ENCODE measurements at places on chromosomes 2 and 18. TPM values are rescaled to one million over a fixed set of nuclear protein-coding genes. Genes with fewer than 3 reads are reported as not detected.

METTL21A gene
- 10.9 TPM for total RNA-seq

DNA sequence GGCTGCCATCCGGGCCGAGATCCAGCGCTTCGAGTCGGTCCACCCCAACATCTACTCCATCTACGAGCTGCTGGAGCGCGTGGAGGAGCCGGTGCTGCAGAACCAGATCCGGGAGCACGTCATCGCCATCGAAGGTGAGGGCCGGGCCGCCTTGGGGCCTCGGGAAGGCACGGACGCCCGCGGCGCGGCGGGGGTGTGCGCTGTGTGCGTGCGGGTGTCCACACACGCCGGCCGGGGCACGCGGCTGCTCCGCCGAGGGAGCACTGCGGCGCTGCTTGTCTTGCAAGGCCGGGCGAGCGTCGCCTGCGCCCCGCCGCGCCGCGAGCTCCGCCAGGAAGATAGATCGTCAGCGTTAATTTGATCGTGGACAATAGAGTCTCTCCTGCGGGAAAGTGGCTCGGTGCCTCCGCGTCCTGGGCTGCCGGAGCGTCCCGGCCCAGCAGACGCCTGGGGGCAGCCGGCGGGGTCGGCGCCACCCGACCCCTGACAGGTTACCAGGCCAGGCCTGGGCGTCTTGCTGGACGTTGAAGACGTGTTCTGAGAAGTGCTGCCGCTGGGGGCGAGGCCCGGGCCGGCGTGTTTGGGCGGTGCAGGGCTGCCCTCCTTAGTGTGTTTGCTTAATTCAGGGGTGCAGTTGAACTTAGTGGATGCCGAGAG is 1.0 kb downstream of the AGAP1 start:
- DNase-seq = no peak

- no peak for DNase-seq
These were observed 52.4 kb upstream of the PPM1B start for GRCh38 chr2:44116319-44116718.

DNA sequence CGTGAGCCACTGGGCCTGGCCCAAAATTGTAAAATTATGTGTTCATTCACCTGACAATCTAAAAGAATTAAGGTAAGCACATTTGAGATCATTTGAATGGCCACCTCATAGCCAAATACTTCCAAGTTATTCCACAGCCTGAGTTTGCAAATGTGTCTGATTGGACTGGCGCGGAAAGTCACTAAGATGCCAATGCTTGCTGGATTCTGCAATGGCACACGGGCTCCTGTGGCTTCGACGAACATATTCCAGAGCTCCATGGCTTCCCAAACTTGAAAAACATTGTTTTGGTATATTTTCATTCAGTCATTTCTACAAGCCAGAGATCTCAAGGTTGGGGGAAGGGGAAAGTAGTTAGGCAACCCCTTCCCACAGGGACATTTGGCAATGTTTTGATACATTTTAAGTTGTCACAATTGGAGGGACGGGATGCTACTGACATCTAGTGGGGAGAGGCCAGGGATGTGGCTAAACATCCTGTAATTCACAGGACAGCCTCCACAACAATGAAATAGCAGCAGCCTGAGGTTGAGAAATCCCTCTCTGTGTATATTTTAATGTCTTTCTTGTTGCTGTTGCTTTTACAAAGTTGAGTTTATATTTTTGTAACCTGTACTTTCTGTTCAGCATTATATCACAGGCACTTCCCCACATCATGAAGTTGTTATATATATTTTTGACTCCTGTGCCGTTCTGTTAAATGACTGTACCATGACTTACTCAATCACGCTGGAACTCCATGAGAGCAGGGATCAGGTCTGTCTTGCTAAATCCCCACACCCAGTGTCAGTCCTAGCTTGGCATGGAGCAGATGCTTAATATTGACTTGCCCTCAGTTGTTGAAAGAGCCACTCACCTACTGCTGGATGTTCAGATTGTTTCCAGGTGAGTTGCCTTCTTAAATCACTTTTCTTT is 56.9 kb downstream of the COL4A4 start:
- DNase-seq = peak; percentile 63

DNA sequence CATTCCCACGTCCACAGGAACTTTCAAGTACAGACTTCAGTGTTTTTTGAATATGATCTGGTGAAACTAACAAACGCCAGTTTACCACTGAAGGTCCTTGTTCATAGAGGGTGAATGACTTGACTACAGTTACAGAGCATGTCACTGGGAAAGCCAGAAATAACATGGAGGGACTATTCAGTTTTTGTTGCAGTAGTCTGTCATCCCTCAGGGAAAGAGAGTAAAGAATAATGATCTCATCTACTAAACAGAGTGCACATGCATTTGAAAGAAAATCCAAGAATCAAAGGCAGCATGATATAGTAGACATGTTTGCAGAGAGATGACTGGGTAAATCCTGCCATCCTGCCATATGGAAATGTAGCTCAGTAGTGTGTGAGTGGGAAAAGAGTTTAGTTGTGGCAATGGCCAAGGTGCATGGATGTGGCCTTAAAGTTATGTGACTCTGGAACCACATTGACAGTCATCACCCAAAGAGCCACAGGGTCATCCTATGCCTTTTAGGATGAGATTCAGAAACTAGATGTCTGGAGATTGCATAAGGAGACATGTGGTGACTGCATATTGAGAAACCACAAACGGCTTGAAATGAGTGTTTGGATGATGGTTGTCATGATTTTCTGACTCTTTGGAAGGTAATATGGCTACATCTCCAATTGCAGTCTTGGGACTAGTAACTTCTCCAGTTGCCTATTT is 125.3 kb upstream of the ZEB2 start:
- no peak for DNase-seq

DNA sequence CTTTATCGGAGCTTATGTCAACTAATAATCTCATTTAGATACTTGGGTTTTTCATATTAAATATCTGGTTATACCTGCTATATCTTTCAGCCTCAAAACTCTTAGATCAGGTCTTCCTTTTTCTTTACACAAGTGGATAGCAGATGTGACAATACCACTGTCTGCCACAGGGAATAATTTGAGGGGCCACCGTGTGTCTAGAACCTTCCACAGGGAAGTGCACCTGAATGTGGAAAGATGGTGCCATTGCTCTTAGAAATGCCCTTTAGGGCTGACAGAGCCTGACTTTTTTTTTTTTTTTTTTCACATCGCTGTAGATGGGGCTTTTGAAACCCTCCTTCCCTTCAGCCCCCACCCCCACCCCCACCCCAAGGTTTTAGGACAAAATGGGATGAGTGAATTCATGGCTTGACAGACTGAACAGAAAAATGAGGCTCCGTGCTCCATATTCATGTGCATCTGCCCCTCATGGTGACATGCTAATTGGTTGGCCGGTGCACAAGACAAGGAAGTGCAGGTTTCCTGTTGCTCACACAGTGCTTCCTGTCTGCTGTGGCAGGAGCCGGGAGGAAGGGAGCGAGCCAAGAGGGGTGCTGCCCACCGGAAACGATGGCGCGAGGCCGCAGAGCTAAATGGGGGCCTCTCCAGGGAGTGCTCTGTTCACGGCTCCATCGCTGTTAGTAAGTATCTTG is 246.0 kb downstream of the LDLRAD4 start:
- DNase-seq = peak; percentile 88

DNA sequence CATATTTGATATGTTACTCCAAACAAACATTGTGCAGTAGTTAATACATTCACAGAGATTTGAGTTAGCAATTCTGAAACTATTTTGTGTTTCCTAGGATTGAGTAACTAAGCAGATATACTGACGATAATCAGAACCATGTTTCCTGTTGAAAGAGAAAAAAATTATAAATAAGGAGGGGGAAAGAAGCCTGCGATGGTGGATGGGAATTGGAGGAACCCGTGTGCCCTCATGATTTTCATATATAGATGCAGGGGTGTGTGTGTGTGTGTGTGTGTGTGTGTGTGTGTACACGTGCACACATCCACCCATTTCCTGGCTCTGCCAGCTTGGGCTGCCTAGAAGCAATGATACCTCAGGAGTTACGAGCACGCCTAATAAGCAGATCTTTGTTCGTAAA is 56.9 kb downstream of the LPIN2 start:
- DNase-seq = no peak
